Stimulated activated CD4-positive, alpha-beta T cell treated with anti-CD3 and anti-CD28 coated beads, Interleukin-4, amount 100 ng/mL, for 4 hours (primary cell): ENCODE measurements at places on chromosomes 1 and 21.

DNA sequence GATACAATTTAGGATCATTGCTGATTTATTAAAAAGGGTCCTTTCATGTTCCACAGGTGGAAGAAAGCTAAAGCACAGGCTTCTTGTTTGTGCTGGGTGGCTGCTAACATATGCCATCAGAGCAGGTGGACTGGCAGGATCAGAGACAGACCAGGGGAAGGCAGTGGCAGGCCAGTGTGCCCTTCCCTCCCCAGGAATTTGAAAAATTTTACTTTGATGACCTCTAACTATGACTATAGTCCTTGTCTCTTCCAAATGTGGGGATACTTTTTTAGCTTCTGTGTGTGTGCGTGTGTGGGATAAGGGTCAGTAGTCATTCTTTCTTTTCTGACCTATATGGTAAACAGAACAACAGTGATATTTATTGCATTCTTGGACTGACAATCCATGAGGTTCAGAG lies 49.9 kb downstream of the LHX9 start:
- DNase-seq, result no peak

DNA sequence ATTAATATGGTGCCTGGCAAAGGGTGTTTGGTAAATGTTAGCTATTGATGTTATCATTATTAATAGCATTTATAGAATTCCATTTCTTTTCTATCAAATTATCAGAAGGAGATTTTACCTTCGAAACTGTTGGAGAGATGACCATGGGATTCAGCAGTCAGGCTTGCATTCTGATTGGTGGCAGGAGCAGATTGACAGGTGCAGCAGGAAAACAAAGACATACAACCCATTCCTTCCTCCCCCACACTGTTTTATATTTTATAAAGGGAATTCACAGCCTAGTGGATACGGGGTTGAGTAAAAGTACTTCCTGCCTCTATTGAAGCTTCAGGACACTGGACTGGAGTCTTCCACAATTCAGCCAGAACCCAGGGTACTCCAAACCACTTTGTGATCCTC lies 55.1 kb upstream of the SYT14 start:
- DNase-seq, result no peak

DNA sequence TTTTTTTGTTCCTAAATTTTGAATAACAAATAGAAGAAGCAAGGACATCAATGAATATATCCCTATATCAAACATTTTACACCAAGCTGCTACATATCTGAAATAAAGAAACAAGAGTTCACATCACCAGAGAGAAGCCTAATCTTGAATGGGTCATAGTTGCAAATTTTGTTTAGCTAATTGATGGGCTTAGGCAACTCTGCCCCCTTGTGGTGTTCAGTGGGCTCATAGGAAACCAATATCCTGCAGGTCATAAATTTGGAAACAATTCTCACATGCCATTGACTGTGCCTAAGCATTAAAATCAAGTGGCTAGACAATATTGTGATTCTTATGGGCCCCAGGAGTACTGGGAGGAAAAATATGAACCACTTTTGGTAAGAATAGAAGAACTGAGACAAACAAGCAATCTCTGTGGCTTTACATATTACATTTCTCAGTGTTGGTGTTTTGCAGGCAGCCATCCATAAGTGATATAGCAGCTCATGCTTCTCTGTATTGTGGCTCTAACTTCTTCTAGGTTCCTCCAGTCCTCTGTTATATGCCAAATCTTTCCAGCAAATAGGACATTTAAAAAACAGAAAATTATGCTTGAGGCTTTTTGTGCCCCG lies 1262.8 kb upstream of the PRMT6 start:
- no peak for DNase-seq

DNA sequence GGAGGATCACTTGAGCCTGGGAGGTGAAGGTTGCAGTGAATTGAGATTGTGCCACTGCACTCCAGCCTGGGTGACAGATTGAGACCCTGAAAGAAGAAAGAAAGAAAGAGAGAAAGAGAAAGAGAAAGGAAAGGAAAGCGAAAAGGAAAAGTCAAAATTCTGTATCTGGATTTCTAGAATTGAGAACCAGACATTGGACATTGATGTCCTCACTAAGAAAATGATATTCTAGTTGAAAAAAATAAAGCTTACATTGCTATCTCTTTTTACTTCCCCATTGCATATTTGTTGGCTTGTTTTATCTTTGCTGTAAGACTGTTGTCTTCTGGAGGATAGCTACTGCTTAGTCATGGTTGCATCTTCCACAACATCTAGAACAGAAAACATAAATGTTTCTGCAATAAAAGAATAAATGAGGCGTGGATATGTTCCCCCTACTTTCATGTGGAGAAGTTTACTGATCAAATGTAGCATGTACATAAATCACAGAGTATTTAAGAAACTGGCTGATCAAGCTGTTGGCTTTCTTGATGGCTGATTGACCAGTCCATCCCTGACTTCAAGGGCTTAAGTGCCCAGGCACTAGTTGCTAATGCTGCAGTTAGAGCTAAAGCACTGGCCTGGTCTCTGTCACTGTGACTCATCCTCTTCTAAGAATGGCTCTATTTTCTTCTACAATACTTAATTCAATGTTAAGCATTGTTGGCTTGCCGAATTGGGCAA lies 17.7 kb downstream of the CD53 start:
- DNase-seq, result no peak

- peak; percentile 44 for DNase-seq
Measured at GRCh38 chr1:156848461-156849150, 10.3 kb downstream of the INSRR start.

DNA sequence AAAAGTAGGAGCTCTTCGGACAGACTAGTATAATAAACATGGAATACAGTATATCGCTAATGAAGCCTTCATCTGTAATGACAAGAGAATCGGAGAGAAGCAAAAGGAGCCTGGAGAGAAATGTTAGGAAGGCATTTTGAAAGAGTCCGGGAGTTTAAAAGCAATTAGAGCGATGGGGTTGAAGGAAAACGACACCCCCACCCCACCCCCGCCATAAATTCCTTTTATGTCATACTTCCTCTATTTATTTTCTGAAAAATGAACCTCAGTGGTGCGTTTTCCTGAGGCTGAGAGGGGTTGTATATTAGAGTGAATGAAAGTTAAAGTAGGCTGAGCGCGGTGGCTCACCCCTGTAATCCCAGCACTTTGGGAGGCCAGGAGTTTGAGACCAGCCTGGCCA lies 635 bp upstream of the APH1A start:
- no peak for DNase-seq

- peak; percentile 39 for DNase-seq
Measured at GRCh38 chr1:205430696-205431305, 8.9 kb upstream of the LEMD1 start.

DNA sequence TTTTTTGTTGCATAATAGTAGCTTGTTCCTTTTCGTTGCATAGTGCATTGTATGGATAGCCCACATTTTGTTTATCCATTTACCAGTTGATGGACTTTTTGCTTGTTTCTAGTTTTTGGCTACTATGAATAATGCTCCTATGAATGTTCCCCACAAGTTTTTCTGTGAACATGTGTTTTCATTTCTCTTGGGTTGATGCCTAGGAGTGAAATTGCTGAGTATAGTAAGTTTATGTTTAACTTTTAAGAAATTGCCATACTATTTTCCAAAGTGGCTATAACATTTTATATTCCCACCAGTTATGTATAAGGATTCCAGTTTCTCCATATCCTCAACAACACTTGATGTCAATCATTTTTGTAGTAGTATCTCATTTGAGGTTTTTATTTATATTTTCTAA lies 84.8 kb upstream of the CACYBP start:
- DNase-seq, result no peak

- DNase-seq, result no peak
Measured at GRCh38 chr1:184647471-184647870, 107.2 kb downstream of the EDEM3 start.

- no peak for DNase-seq
Measured at GRCh38 chr1:99270646-99271045, 6.4 kb downstream of the PLPPR4 start.

GRCh38 chr21:44322621-44323325 lies 16.4 kb downstream of the CFAP410 start:
- no peak for DNase-seq

- DNase-seq, result no peak
Measured at GRCh38 chr1:186722711-186723309, 42.6 kb upstream of the PTGS2 start.

DNA sequence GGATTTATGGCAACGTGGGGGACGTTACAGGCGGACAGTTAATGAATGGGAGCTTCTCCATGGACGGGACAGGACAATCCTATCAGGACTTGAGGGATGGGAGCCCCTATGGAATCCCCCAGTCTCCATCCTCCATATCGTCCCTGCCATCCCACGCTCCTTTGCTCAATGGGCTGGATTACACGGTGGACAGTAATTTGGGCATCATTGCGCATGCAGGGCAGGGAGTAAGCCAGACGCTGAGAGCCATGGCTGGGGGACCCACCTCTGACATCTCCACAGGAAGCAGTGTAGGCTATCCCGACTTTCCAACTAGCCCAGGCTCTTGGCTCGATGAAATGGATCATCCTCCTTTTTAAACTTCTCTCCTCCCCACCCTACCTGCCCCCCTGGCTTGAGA lies 44.2 kb downstream of the LHX4 start:
- no peak for DNase-seq

DNA sequence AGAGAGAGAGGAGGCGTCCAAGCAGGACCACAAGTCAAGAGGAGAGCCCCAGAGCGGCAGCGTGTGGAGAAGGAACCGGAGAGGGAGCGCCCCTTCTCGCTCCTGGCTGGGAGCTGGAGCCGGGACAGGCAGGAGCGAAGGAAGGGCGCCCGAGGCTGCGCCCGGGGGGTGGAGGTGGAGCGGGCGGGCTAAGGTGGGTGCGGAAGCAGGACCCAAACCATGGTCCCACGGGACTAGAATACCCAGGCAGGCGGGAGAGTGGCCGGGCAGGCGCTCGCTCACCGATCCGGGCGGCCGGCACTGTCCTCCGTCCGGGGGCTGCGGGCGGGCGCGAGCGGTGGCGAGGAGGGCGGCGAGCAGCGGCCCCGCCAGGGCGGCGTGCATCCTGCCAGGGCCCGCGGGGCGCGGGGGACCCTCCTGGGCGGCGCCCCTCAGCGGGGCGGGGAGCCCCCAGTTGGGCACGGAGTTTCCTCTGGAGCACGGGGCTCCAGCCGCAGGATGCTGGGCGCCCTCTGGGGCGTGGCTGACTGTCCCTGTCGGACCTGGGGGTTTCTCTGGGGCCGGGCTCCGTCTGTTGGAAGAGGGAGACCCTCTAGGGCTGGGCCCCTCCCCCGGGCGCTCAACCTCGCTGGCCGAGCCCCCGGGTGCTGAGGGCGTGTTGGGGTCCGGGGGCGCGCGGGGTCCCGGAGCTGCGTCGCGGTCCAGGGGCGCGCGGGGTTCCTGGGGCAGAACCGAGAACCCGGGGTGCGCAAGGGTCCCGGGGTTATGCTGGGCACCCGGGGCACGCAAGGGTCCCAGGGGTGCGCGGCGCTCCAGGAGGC lies 569 bp downstream of the TRABD2B start:
- DNase-seq, result no peak

DNA sequence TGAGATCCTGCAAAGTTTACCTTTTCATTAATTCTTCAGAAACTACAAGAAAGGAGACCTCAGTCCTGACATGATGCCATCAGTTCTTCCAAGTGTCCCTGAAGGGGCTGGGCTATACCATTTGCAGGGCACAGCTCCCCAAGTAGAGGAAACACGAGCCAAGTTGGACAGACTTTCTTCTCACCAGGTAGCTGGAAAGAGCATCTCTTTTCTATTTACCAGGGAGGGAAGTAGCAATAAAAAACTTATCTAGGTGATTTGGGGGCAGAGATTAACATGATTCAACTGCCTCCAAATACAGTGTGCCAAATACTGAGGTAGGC lies 103.9 kb upstream of the KCND3 start:
- DNase-seq, result no peak

GRCh38 chr1:229596925-229597699 lies 28.8 kb downstream of the TAF5L start:
- DNase-seq, result no peak

GRCh38 chr1:2541619-2542245 lies 11.7 kb upstream of the HES5 start:
- no peak for DNase-seq

DNA sequence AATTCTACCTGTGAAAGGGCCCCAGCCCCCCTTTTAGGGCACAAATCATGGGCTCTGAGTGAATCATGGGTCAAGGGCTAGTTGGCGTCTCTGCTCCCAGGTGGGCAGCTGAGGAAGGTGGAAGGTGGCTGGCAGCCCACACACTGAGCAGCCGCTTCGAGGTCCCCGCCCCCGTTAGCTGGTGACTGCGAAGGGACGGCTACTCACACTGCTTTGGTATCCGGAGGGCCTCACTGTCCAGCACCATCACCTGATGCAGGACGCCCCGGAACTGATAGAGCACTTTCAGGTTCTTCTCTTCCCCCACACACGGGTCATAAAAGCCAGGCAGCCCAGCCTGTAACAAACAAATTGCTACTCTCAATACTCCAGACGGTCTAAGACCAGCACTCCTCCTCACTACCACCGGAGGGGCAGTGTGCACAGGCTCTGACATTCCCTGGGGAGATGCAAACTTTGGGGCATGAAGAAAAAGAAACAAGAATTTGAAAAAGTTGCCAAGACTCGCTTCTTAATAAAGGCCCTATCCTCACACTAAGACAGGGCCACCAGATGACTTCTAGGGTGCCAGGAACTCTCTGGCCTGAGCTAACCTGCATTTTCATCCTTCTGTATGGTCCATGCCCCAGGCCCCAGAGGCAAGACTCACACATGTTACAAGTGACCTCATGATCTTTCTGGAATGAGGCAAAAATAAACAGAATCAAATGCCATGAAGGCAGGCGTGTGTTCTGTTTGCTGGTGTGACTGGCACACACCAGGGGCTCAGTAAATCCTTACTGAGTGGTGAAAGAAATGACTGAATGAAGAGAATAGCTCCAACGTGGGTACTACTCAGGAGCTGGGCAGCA lies 11.5 kb downstream of the THAP3 start:
- DNase-seq, result no peak

- DNase-seq, result no peak
Measured at GRCh38 chr1:153399401-153400055, 8.7 kb upstream of the S100A8 start.

DNA sequence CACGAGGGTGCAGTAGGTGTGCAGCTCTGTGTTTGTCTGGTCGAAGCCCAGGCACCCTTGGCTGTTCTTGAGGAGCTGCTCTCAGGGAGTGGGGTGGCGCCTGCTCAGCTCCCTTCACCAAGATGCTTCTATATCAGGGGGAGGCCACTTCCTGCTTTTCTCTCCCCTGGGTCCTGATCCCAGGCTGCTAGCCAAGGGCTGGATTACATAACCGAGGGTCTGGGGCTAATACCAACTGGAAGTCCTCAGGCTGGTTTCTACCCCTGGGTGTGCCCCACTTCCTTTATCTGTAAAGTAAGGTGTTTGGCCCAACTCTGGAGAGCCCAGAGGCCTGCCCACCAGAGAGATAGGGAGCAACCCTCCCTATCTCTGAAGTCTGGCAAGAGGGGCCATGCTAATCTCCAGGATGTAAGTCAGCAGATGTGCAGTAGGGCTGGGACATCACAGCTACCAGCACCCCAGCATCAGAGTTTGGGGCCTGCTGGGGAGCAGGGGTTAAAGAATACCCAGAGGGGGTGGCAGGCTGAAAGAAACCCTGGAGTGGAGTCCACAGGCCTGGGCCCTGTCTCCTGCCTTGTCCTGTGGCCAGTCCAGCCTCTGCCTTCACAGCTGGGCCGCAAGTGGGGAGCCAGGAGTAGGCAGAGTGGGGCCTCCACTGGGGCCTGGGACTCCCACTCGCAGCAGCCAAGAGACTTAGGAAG lies 2.1 kb downstream of the SELENBP1 start:
- DNase-seq, result no peak

- no peak for DNase-seq
Measured at GRCh38 chr1:183238071-183238470, 52.0 kb downstream of the LAMC2 start.

- peak; percentile 54 for DNase-seq
Measured at GRCh38 chr1:207499573-207499972, 3.6 kb downstream of the CR1 start.
